GM23248 (cell line): ENCODE measurements at places on chromosomes 11 and 22.

DNA sequence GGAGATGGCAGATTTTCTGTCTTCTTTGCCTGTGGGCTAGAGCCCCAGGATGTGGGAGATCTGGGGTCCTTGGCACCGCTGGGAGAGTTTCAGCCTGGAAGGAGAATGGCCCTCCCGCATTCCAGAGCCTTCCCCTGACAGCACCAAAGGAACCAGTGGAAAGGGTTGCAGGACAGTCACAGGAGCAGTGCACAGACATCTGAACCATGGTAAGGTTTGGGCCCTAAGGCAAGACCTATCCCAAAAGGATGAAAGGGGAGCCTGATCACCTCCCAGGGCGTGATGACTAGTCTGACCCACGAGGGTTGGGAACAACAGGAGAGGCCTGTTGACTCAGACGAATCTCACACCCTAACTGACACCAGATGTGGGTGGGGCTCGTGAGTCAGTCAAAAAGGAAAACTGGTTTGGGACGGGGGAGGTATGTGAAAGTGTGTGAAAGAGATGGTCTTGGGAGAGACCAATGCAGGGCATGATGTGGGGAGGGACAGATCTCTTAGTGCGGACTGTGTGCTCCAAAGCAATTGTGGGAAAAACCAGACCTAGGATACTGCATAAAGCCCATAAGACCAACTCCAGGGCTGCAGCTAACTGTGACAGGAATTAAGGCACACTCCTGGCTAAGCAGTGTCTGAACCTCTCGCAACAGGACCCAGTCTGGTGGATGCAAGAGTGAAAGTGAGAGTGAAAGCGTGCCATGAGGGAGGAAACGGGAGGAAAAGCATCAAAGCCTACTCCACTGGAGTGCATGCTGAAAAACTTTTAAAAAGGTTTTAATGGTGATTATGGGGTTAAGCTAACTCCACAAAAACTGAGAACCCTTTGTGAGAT is 39.1 kb upstream of the GLYAT start:
- DNase-seq, result peak; percentile 91

GRCh38 chr11:101288392-101288791 is 158.8 kb upstream of the PGR start:
- no peak for DNase-seq

- no peak for DNase-seq
These were observed at the start of gene C22orf42 for GRCh38 chr22:32158712-32159533. C22orf42 (minus strand) TSS chr22:32159303; CDS start chr22:32159215, 88 bp downstream.

GRCh38 chr22:20546541-20546950 is 39.1 kb downstream of the MED15 start:
- DNase-seq, result no peak

DNA sequence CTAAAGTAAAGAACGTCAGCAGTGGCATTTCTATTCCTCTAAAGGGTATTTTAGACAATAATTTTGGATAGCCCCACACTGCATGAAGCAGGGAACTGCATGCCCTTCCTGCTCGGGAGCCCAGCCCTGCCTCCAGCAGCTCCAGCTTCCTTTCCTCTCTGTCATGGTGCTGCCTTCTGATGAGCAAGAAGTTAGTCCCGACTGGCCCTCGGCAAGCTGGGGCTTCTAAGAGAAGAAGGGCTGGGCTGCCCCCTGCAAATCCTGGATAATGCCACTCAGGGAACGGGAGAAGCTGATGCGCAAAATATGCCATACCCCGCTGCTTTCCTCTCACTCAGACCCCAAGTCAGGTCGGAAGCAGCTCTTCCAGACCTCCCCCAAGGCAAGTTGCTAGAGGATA is 296.4 kb downstream of the ETS1 start:
- DNase-seq, result no peak

- peak; percentile 50 for DNase-seq
These were observed 289.0 kb upstream of the PITPNB start for GRCh38 chr22:28208036-28208435.
